ENCODE measurements at places on chromosomes 6 and 20.
A peak's percentile ranks its signal among the peaks of the same experiment; 100 is the strongest.

DNA sequence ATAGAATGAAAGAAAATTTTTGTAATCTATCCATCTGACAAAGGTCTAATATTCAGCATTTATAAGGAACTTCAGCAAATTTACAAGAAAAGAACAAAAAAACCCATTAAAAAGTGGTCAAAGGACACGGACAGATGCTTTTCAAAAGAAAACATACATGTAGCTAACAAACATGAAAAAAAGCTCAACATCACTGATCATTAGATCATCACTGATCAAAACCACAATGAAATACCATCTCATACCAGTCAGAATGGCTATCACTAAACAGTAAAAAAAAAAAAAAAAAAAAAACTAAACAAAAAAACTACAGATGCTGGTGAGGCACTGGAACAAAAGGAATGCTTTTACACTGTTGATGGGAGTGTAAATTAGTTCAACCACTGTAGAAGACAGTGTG lies 837.1 kb downstream of the EPHA7 start:
- DNase-seq: no peak

GRCh38 chr6:169249057-169249456 lies 4.6 kb downstream of the THBS2 start:
- DNase-seq: peak; percentile 51

- no peak for DNase-seq
These were observed 67.7 kb downstream of the ANKRD6 start for GRCh38 chr6:89500611-89501010.

DNA sequence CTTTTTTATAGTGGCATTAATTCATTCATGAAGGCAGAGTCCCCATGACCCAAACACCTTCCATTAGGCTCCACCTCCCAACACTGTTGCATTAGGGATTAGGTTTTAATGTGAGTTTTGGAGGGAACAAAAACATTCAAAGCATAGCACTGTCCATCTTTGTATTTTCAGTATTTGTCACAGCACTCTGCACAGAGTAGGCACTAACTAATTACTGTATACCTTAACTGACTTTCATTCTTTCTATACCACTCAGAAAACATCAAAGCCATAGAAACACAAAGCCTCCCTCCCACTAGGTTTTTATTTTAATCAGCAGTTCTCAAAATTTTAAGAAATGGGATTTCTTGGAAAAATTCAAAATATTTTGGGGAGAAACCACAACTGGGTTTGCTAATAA lies 21.8 kb upstream of the AHI1 start:
- DNase-seq: no peak

DNA sequence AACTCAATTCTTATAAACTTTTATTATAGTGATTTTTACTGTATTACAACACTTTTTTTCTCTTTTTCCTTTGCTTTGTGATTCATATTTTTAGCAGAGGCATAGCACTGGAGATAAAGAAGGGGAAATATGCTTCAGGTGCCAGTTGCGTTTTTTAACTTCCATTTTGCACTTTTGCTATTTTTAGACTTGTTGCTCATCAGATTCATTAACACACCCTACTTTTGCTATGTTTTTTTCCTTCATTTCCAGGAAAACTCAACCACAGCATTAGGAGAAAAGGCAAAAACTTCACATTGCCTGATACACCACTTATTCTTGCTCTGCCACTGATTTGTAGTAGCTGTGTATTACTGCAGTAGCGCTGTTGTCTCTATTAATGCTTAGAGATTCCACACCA lies 8.0 kb upstream of the TMEM30A start:
- DNase-seq: no peak

DNA sequence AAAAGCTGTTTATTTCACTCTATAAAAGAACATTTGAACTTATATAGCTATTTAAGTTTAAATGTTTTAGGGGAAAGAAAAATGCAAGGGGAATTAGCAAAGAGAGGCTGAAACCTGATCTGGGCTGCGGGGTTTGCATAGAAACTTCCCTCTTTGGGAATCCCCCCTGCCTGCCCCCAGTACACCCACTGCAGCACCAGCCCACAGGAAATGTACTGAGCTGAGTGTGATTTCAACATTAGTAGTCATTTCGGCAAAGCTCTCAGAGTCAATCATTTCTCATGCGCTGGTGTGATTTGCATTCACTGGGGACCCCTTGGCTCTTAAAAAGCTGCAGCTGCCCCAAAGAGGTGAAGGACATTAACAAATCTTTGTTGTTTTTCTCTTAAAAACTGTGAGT lies 859.4 kb downstream of the MAFB start:
- no peak for DNase-seq

DNA sequence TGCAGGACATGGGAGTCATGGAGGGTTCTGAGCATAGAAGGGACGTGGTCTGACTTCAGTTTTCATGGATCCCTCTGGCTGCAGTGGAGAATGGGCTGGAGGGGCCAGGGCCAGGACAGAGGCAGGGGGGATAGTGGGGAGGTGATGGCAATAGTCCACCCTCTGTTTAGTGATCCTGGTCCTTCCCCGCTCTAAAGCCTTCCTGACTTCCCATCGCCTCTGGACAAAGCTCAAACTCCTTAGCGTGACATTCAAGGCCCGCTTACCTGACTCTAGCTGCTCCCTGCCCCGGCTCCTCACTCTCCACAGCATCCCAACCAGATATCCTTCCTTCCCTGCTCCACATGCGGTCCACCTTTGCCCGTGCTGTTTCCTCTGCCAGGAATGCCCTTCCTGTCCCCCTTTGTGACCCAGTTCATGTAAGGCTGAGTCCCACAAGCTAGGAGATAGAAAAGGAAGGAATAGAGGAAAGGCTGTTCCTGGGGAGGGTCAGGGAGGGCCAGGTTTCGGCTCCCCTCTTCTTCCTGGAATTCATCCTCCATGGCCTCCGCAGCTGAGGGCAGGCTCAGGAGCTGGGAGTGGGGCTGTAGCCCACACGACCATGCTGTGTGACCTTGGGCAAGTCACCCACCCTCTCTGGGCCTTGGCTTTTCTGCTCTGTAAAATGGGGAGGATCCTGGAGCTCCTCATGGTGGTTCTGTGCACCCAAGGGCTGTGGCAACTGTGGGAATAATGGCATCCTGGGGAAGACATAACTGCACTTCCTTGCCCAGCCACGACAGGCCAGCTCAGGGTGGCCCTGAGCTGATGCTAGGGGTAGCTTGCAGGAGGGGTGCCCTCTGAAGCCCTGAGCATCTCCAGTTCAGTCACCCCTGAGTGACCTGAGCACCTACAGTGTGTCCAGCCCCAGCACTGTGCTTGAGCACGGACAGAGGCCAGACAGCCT lies 116.1 kb downstream of the CEBPB start:
- no peak for DNase-seq

DNA sequence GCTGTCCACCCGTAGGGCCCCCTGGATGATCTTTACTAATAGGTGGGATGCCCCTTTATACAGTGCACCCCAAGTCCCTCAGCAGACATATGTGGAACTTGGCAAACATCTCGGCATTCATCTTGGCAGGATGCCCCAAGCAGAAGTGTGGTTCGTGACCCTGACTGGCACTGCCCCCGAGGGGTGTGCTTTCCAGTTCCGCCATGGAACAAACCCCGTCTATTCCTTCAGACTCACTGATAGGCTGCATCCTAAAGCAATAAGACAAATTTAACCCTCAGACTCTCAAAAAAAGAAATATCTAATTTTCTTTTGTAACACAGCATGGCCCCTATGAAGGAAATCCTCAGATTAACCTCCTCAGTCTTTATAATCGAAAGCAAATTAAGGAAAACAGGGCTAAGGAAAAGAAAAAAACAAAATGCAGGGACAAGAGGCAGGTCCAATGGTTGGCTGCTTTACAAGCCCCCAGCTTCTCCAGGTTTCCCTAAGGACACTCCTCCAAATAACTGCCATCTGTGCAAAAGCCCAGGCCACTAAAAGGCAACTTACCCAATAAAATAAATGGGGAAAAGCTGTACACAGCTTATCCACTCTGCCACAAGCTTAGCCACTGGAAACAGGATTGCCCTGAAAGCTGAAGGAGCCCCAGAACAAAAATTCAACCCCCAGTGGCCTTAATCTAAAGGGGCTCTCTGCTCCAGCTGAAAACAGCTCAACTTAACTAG lies 30.5 kb upstream of the RIPK1 start:
- no peak for DNase-seq

Data from pons (tissue), 1 donor.